Lower lobe of right lung (tissue), 2 donors: ENCODE measurements at places on chromosomes 7 and 10. TPM values are rescaled to one million over a fixed set of nuclear protein-coding genes. Genes with fewer than 3 reads are reported as not detected.
A peak's percentile ranks its signal among the peaks of the same experiment; 100 is the strongest.

NXPH1 gene
- total RNA-seq = not detected

IGFBP1 gene
- not detected for total RNA-seq

DNA sequence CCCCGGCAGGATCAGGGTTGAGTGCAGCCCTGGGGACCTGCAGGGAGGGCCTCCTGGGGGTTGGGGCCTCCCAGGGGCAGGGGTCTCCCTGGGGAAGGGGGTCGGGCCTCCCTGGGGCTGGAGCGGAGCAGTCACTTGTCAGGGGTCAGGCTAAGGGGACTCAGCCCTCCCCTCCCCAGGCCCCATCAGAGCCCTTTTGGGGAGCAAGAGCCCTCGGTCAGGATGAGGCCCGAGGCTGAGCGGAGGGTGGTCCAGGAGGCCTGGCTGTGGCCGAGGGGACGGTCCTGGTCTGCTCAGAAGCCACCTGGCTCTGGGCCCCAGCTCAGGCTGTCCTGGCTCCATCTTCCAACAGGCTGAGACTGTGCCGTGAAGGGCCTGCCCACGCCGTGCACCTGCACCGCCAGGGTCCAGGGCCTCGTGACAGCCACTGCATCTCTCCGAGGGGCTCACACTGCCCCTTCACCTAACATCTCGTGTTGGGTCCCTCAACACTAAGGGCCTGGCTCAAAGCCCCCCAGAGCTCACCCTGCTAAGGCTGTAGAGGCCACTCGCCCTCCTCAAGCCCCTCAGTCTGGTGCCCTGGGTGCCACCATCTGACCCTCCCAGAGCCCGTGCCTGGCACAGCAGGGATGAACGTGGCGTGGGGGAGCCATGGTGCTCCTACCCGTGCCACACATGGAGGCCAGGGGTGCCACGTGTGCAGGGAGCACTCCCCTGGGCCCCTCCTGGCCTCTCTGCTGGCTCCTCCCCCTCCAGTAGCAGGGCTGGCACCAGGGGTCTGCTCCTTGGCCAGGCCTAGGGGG is 12.9 kb downstream of the BHLHA15 start:
- no peak overlapping the region for H3K4me3 ChIP-seq
- peaks cover 81% of the 10 kb centered on the region for H3K36me3 ChIP-seq

NUTM2E gene
- total RNA-seq = not detected

DNA sequence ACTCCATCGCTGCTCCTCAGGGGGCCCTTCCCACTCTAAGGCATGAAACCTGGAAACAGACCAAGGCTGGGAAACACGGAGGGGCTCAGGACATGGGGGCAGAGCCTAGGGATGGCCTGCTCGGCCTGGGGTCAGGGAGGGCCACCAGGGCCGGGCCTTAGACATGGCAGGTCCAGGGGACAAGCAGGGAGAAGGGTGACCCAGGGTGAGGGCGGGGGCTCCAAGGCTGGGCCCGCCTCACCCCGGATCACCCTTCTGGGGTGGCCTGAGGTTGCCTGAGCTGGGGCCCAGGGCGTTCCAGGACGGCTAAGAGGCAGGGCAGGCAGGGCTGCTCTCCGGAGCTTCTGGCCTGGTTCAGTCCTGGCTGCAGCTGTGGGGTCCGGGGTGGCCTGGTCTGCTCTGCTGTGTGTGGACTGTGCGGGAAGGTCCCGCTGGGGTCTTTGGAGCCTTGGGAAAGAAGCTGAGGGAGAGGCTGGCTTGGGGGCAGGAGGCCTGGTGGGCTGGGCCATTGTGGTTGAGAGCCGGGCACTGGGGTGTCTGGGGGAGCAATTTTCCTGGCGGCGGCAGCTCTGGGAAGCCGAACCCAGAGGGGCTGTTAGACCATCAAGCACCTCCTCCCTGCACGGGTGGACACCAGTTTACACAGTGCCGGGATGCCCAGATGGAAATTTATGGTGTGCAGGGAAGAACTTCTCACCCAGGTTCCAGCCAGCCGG is 52.2 kb downstream of the UNCX start:
- H3K4me3 ChIP-seq = no peak overlapping the region
- no peak for DNase-seq
- no peak overlapping the region for H3K27ac ChIP-seq
- H3K36me3 ChIP-seq = no peaks in the 10 kb centered on the region

GRCh38 chr10:93566435-93567276 is at the start of gene FFAR4:
Gene FFAR4, plus strand, starts transcription at chr10:93566665. Its CDS starts 56 bp downstream, at chr10:93566721.
- no peaks in the 10 kb centered on the region for H3K36me3 ChIP-seq
- peak; percentile 80 for DNase-seq
- peak within 1 kb of the TSS; percentile 48 for H3K4me3 ChIP-seq
- peak within 1 kb of the TSS; percentile 34 for H3K27ac ChIP-seq
- H3K4me1 ChIP-seq = peaks cover 13% of the 10 kb centered on the region
- H3K27me3 ChIP-seq = peaks cover 39% of the 10 kb centered on the region

- H3K27ac ChIP-seq = no peak overlapping the region
- H3K4me3 ChIP-seq = no peak overlapping the region
- no peaks in the 10 kb centered on the region for H3K27me3 ChIP-seq
- no peaks in the 10 kb centered on the region for H3K36me3 ChIP-seq
- peaks cover 12% of the 10 kb centered on the region for H3K4me1 ChIP-seq
- DNase-seq = no peak
Measured at GRCh38 chr10:28396331-28396730, 93.5 kb upstream of the MPP7 start.

IFIT1B gene
- total RNA-seq = not detected

FAM204A gene
- total RNA-seq = 58.4 TPM

- no peak overlapping the region for H3K4me3 ChIP-seq
- no peak overlapping the region for H3K27ac ChIP-seq
- H3K36me3 ChIP-seq = no peaks in the 10 kb centered on the region
- DNase-seq = no peak
- H3K27me3 ChIP-seq = no peaks in the 10 kb centered on the region
- H3K4me1 ChIP-seq = no peaks in the 10 kb centered on the region
Measured at GRCh38 chr7:7620236-7620635, 20.3 kb upstream of the UMAD1 start.

DNA sequence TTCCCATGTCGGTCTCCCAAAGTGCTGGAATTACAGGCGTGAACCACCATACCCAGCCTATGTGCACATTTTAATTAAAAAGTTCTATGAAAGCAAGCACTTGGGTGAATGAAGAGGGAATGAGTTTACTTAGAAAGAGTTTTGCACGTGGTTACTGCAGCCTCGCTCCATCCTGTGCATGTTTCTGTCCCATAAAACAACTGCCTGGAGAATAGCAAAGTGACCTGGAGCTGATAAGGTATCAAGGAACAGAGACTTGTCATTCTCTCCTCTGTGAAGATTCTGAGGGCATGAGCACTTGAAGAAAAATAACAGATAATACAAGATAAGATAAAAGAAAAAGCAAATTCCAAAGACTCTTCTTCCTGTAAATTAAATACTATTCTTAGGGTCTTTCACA is 112.2 kb upstream of the JCAD start:
- DNase-seq = no peak
- no peaks in the 10 kb centered on the region for H3K36me3 ChIP-seq
- H3K4me3 ChIP-seq = no peak overlapping the region
- no peak overlapping the region for H3K27ac ChIP-seq
- no peaks in the 10 kb centered on the region for H3K27me3 ChIP-seq

TMEM168 gene
- total RNA-seq = 24.9 TPM

- no peak overlapping the region for H3K27ac ChIP-seq
- no peak overlapping the region for H3K4me3 ChIP-seq
- no peaks in the 10 kb centered on the region for H3K4me1 ChIP-seq
- no peak for DNase-seq
Measured at GRCh38 chr10:48577158-48577557, 27.7 kb downstream of the ARHGAP22 start.

GRCh38 chr10:79102498-79102874 is 33.7 kb downstream of the ZMIZ1 start:
- peaks cover 95% of the 10 kb centered on the region for H3K4me1 ChIP-seq
- no peaks in the 10 kb centered on the region for H3K36me3 ChIP-seq
- peak overlapping the region; percentile 66 for H3K27ac ChIP-seq
- H3K4me3 ChIP-seq = no peak overlapping the region
- H3K27me3 ChIP-seq = no peaks in the 10 kb centered on the region

DNA sequence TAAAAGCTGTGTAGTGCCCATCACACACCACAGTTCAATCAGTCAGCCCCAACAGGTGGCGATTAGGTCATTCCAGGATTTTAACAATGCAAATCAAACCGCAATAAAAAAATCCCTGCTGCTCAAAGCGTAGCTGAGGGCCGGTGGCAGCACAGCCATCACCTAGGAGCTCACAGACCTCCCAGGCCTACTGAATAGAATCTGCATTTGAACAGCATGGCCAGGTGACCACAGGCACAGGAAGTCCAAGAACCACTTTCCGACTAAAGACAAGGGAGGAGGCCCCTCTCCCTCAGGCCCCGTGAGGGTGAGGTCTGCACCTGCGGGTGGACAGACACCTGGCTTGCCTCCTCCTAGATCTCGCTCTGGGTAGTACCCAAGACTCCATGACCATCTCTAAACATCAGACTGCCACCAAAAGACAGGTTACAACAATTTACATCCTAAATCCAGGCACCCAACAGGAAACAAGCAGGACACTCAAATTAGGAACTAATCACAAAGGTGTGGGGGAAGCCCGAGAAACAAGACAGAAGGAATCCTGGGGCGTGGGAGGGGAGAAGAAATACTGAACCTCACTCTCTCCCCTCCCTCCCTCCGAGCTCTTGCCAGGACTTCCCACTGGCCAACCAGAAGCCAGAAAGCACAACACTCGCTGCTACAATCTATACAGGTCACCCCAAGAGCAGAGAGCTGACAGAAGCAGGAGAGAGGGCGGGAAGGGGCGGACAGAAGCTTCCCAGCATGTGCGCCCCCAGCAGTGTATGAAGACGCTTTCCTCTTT is 19.2 kb downstream of the GNA12 start:
- no peaks in the 10 kb centered on the region for H3K27me3 ChIP-seq
- H3K4me3 ChIP-seq = no peak overlapping the region
- H3K36me3 ChIP-seq = no peaks in the 10 kb centered on the region
- H3K27ac ChIP-seq = peak overlapping the region; percentile 4
- DNase-seq = no peak
- H3K4me1 ChIP-seq = peaks cover 62% of the 10 kb centered on the region

DNA sequence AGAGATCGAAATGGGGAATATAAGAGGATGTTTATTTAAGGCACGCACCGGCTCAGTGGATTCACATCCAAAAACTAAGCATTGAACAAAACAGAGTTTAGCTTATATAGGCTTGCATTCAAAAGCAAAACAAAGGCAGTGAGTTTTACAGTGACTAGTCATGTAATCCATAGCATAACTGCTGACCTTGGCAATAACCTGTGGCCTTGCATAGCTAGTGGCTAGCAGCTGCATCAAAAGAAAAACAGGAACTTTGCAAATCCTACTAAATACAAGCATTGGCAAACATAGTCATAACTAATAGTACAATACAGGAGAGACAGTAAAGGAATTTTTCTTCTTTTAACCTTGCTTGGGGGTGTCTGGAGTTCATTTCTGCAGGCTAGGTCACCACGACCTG is 9.7 kb upstream of the ZNF485 start:
- H3K4me1 ChIP-seq = peaks cover 20% of the 10 kb centered on the region
- DNase-seq = no peak
- no peak overlapping the region for H3K27ac ChIP-seq
- no peaks in the 10 kb centered on the region for H3K36me3 ChIP-seq

PAX4 gene
- not detected for total RNA-seq

- peaks cover 12% of the 10 kb centered on the region for H3K4me1 ChIP-seq
- H3K27ac ChIP-seq = no peak overlapping the region
- DNase-seq = no peak
- H3K27me3 ChIP-seq = no peaks in the 10 kb centered on the region
- peaks cover 69% of the 10 kb centered on the region for H3K36me3 ChIP-seq
Measured at GRCh38 chr10:97376413-97376812, 24.7 kb downstream of the RRP12 start.

- no peak overlapping the region for H3K4me3 ChIP-seq
- H3K27me3 ChIP-seq = no peaks in the 10 kb centered on the region
- peak overlapping the region; percentile 68 for H3K27ac ChIP-seq
- DNase-seq = no peak
- peaks cover 51% of the 10 kb centered on the region for H3K4me1 ChIP-seq
Measured at GRCh38 chr10:119406601-119407253, 135.8 kb downstream of the RGS10 start.

GAD2 gene
- total RNA-seq = not detected

GRCh38 chr10:71970869-71971268 is 6.7 kb downstream of the CHST3 start:
- H3K4me1 ChIP-seq = peaks cover 69% of the 10 kb centered on the region
- no peak overlapping the region for H3K4me3 ChIP-seq
- no peak for DNase-seq
- H3K27ac ChIP-seq = no peak overlapping the region
- H3K27me3 ChIP-seq = no peaks in the 10 kb centered on the region

BMPER gene
- 7.4 TPM for total RNA-seq

GRCh38 chr7:139846297-139846696 is 17.2 kb downstream of the TBXAS1 start:
- H3K4me3 ChIP-seq = no peak overlapping the region

GRCh38 chr10:17673471-17674061 is 29.6 kb downstream of the STAM start:
- DNase-seq = no peak
- H3K27ac ChIP-seq = no peak overlapping the region
- no peaks in the 10 kb centered on the region for H3K36me3 ChIP-seq
- H3K4me1 ChIP-seq = peaks cover 10% of the 10 kb centered on the region
- H3K4me3 ChIP-seq = no peak overlapping the region
- no peaks in the 10 kb centered on the region for H3K27me3 ChIP-seq

DNA sequence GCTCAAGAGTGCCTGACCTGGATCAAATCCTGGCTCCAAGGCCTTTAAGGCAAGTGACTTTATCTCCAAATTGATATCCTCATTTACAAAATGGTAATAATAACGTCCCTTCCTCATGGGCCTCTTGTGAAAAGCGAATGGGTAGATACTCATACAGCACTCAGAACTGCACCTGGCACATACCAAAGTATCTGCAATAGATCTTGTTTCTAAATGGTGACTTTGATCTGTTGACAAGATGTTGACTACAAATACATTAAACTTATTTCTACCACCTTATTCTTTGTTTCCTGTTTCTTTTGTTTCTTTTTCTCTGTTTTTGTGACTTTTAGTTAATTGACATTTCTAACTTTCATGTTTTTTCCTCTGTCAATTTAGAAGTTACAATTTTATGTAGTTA is 53.0 kb downstream of the RNLS start:
- H3K36me3 ChIP-seq = no peaks in the 10 kb centered on the region
- H3K27ac ChIP-seq = no peak overlapping the region
- DNase-seq = no peak
- H3K4me3 ChIP-seq = no peak overlapping the region
- no peaks in the 10 kb centered on the region for H3K4me1 ChIP-seq

DNA sequence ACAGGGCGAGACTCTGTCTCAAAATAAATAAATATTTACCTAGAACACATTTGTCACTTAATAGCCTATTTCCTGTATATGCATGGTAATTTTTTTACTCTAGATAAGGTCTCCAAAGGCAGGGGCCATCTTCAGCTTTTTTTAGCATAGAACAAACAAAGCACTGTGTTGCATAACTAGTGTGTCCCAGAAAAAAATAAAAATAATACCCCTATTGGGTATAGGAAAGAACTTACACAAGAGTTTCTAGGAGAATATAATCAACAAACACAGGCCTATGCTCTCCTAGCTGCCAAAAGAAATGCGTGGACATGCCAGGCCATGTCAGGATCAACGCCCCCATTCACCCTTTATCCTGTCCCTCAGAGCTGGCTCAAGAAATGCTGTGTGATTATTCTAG is 103.6 kb downstream of the PARD3 start:
- H3K27me3 ChIP-seq = no peaks in the 10 kb centered on the region
- peak overlapping the region; percentile 48 for H3K27ac ChIP-seq
- H3K4me1 ChIP-seq = peaks cover 70% of the 10 kb centered on the region
- H3K4me3 ChIP-seq = no peak overlapping the region

GRCh38 chr7:106433377-106433776 is 148.6 kb upstream of the NAMPT start:
- H3K27me3 ChIP-seq = no peaks in the 10 kb centered on the region
- H3K27ac ChIP-seq = no peak overlapping the region
- DNase-seq = no peak
- no peaks in the 10 kb centered on the region for H3K4me1 ChIP-seq
- H3K4me3 ChIP-seq = no peak overlapping the region
